ENCODE measurements at places on chromosomes 7 and 10.
A peak's percentile ranks its signal among the peaks of the same experiment; 100 is the strongest.

DNA sequence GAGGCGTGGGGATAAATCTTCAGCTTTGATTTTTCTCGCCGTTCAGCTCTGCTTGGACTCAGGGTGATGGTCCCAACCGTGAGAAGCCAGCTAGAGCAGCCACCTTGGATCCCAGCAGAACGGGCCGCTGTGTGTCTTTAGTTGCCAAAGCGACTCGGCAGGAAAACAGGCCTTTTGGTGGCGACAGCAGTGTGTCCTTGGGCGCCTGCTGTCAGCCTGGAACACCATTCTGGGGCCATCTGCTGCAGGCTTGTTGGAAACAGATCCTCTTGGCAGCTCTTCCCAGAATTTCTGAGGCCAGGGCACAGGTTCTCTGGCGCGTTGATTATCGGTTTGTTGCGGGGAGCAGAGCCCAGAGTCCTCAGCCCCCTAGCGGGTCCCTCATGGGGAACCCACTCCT is 97.6 kb downstream of the CUX1 start:
- no peak for DNase-seq

- no peak for DNase-seq
Measured at GRCh38 chr7:17546592-17546991, 248.1 kb downstream of the AHR start.

- DNase-seq = no peak
Measured at GRCh38 chr10:70260734-70261133, 23.1 kb downstream of the NPFFR1 start.

GRCh38 chr7:132485600-132486273 is 90.5 kb downstream of the PLXNA4 start:
- no peak for DNase-seq

- DNase-seq = no peak
Measured at GRCh38 chr7:157097569-157097968, 41.2 kb upstream of the UBE3C start.

GRCh38 chr10:126373972-126374371 is 14.3 kb downstream of the ADAM12 start:
- no peak for DNase-seq

GRCh38 chr7:134885967-134886352 is 100.3 kb upstream of the AGBL3 start:
- no peak for DNase-seq

DNA sequence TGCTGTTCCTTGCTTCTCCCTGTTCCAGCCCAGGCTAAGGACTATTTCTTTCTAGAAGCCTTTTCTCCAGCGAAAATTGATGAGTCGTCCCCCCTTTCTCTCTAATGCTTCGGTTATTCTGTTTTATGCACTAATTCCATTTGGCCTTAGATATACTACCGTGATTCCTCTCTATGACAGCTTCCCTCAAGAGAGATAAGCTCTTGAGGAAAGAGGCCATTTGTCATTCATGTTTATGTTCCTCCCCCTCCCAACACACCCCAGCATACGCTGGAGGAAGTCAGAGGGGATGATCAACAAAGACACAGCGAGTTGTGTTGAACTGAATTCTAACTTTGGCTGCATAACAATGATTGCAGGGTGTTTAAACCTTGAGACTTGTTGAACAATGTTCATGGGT is 198.8 kb downstream of the BMPER start:
- no peak for DNase-seq

DNA sequence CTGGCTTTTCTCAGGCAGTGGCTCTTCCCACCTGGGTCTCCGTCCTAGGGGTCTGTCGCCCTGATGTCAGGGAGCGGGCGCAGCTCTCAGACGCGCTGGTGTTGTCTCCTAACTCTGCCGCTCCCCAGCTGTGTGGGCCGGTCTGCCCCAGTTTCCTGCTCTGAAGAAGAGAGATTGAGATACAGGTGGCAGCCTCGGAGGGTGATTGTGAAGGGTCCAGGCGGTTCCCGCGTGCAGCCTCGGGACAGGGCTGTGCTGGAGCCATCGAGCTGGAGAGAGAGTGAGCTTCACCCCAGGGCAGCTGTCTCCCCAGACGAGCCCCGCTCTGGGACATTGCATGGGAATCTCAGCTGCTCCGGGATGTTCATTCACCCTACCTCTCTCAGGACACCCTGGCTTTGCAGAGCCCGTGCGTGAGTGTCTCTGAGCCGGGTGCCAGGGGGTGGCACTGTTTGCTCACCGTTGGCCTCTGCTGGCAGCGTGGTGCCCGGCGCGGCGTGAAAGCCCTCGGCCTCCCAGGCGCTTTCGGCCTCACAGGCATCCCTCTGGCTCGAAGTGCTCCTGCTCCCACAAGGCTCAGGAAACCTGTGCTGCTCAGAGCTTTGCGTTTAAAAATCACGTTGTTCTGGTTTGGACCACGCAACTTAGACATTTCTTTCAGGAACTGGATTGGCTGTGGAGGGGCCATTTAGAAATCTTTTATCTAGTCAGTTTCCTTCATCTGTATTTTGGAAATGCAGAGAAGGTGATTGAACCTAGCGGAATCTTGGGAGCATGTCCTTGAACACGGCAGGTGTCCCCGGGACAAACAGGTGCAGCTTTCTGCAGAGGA is 33.8 kb upstream of the ZFAND2A start:
- peak; percentile 27 for DNase-seq

GRCh38 chr10:20674926-20675325 is 222.2 kb downstream of the NEBL start:
- no peak for DNase-seq

GRCh38 chr10:78458983-78459638 is 425.4 kb downstream of the RPS24 start:
- no peak for DNase-seq

DNA sequence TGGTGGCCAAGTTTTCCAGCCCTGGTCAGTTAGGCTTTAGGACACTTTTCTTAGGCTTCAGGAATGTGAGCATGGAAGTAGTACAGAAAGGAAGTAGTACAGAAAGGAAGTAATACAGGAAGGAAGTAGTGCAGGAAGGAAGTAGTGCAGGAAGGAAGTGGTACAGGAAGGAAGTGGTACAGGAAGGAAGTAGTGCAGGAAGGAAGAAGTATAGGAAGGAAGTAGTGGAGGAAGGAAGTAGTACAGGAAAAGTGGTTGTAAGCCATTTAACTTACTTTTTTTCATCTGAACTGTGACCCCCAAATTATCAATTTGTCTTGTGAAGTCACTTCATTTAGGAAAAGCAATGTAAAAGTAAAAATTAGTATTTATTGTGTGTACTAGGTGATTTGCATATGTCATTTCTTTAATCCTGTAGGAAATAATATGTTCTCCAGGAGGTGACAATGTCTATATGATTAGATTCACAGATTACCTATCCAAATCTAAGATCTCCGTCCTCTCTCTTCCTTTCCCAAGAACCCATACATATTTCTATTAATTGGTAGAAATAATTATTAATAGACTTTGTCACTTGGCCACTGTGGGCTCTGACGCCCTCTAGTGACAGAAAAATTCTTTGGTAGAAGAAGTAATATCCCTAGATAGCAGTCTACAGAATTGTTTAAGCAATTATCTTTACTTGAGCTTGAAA is 3.9 kb upstream of the FAS start:
- DNase-seq = peak; percentile 57

DNA sequence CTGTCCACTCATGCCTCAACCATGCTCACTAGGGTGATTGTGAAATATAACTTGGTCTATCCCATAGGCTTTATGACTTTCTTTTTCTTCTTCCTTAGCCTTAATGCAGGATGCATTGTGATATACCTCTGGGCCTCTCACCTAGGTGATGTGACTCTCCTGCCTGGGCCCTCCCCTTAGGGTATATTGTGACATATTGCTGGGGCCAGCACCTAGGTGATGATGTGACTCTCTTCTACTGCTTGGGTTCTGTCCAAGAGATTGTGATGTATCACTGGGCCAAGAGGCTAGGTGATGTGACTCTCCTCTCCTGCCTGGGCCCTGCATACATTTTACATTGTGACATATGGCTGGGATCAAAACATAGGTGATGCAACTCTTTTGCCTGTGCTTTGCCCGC is 14.7 kb upstream of the ZNF107 start:
- DNase-seq = no peak

GRCh38 chr7:16739863-16740622 is 13.5 kb upstream of the TSPAN13 start:
- no peak for DNase-seq
